ENCODE measurements at places on chromosomes 6 and 20.

DNA sequence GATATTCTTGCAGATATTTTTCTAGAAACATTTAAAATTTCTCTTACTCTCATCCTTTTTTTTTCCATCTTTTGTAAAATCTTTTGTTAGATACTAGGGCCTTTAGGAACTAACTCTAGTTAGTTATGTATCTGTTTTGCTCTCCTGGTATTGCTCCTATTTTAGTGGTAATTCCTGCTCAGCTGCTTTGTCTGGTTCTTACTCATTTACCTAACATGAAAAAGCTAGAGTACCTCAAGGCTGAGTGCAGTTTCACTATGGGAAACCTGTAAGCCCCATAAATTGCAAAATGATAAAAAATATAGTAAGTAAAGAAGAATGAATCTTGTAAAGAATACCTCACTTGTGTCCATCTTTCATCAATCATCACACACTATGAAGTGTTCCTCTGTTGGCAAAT lies 1602.0 kb downstream of the GRIK2 start:
- DNase-seq = no peak

- no peak for DNase-seq
Observed at GRCh38 chr6:2231438-2231837, 14.0 kb downstream of the GMDS start.

GRCh38 chr6:170165085-170165470 lies 125.8 kb downstream of the DLL1 start:
- DNase-seq = no peak

GRCh38 chr20:25539742-25540672 lies 45.3 kb downstream of the NINL start:
- DNase-seq = no peak

- DNase-seq = no peak
Observed at GRCh38 chr6:17466707-17467106, 73.3 kb downstream of the CAP2 start.

DNA sequence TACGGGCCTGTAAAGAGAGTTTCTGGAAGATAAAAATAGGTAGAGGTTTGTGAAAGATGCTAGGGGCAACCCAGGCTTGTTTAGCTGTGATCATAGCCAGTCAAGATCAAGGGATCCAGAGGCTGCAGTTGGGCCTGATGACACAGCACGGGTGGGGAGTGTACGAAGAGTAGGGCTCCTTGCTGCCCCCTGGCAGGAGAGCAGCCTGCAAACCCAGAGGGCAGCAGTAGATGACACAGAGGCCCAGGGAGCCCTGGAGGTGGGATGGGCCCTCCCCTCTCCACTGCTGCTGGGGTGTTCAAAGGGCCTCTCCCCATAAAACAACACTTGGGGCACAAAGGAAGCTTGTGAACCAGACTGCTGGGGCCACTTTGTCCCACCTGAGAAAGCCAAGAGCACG lies 47.2 kb downstream of the VEGFA start:
- no peak for DNase-seq

DNA sequence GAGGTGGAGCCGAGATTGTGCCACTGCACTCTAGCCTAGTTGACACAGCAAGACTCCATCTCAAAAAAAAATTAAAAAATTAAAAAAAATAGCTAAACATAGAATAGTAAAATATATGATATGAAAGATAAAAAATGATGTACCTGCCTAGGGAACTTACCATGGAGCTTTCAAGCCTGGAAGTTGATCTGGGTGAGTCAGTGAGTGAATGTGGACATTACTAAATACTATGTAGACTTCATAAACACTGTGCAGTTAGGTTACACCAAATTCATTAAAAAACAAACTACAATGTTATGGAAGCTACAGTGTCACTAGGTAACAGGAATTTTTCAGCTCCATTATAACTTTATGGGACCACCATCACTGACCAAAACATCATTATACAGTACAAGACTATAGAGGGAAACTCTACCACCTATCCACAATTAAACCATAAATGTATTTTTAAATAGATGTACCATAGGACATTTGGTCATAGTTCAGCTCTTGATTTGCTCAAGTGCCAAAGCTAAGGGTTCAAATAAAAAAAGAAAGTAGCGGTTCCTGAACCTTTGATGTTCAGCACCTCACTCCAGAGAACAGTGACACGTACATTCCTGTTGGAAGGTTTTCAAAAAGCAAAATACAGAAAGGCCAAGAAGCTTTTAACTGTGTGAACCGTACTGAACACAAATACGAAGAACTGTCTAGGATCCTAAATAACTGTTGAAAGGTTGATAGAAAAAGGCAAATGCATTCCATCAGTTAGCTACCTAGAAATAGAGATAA lies 52.4 kb upstream of the SPDEF start:
- no peak for DNase-seq
